ENCODE measurements at places on chromosomes 6 and 20.

DNA sequence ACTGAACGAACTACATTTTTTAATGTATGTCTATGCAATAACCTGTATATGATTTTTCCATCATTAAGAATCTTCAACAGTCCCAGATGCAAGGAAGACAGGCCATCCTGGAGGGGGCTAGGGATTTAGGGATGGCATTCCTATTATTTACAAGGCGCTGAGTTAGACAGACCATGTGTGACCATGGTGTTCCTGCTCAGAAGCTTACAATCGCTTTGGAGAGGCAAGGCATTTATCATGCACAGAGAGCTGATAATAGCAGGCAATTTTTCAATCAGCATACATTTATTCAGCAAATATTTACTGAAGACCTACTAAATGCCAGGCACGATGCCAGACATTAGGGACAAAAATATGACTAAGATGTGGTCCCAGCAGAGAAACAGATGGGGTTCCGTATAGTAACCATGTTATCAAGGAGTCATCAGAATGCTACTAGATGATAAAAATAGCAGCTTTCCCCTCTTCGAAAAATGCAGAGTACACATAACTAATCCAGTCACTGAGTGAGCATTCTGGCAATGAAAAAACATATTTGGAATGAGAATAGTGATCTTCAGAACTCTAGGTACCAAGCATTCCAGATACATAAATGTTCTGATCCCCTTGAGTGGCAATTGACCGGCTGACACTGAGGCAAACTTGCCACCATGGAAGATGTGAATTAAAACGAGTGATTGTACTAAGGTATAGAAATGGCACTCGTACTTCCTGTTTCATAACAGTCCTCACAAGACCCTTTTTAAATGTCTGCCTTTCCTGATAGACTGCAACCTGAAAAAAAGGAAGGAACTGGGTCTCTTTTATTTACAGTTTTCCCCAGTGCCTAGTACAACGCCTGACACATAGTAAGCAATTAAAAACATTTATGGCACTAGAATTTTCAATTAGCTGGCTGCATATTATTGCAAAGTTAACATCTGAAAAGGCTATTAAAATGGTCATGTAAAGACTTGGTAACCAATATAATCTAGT is 135.7 kb downstream of the ATXN1 start:
- peak; percentile 86 for DNase-seq

GRCh38 chr6:156423075-156423474 is 354.1 kb upstream of the ARID1B start:
- no peak for DNase-seq

DNA sequence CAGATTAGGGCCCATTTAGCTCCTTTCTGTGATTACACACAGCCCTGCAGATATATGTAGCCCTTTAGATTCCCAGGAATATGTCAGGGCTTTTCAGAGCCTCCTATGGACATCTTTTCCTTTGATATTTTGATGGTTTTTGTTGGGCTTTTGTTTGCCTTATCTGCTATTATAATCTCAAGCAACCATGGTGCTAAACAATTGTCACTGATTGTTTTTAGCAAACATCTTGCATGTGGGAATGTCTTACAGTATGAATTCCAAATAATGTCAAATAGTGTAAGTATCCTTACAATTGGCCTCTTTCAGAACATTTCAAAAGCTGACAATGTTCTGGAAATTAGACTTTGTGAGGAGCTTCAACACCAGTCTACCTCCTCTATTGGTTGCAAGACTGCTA is 333.6 kb upstream of the OPRM1 start:
- no peak for DNase-seq

DNA sequence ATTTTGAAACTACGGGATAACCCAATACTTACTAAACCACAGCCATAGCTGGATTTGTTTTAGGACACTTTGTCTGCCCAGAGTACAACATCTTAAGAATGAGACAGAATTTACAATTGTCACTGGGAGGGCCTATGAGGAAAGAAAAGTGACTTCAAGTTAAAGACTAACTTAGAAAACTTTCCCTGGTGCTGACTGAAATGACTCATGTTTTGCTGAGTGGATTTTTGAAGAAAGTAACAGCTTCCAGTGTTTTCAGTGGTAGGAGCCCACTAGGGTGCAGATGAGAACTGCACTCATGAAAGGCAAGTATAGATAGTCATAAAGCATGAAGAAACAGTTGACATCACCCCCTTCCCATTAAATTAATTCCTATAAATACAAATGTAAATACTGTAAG is 988.2 kb upstream of the MAP3K7 start:
- no peak for DNase-seq

- DNase-seq: no peak
Observed at GRCh38 chr20:53645582-53645897, 51.9 kb upstream of the ZNF217 start.

DNA sequence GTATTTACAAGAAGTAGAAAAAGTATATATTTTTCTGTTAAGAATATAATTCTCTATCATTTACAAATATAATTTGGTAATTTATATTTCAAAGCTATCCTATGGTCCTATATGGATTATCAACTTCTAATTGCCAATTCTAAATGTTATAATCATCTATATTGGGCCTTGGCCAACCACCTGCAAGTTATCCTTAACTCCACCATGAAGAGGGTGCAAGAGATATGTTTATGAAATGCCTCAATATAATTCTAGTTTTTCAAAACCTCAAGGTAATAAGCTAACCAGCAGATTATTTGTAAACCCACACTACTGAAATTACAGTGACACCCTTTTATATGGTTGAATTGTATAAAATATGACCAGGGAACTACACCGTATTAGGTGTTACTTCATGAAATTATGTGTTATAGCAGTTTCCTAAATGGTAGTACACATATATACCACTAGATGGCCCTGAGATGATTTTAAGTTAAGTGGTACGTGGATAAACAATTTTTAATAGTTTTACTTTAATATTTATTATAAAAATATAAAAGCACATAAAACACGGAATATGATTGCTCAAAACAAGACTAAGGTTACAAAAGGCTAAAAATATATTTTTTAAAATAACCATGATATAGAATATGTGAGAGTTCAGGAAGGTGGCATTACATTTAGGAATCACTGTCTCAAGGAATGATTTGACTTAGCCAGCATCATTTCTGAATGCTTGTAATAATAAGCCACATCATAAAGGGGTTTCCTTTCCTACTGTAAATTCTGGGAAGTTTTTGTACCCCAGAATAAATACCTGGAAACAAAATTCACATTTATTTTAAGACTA is 9.8 kb upstream of the PNISR start:
- peak; percentile 14 for DNase-seq

GRCh38 chr6:36305885-36306284 is 30.8 kb downstream of the BNIP5 start:
- no peak for DNase-seq
